ENCODE measurements at places on chromosomes 4 and X.

- DNase-seq, result no peak
Observed at GRCh38 chr4:140103676-140104075, 50.3 kb downstream of the MAML3 start.

GRCh38 chrX:21843179-21843578 lies 3.8 kb downstream of the MBTPS2 start:
- DNase-seq, result no peak

- DNase-seq, result no peak
Observed at GRCh38 chrX:38066934-38067333, 60.6 kb downstream of the SYTL5 start.

GRCh38 chr4:78720204-78720603 lies 55.9 kb upstream of the BMP2K start:
- DNase-seq, result no peak

- DNase-seq, result no peak
Observed at GRCh38 chr4:4995908-4996265, 23.4 kb downstream of the CYTL1 start.

GRCh38 chr4:25031077-25031621 lies 403 bp upstream of the LGI2 start:
- DNase-seq, result no peak

GRCh38 chrX:130280901-130281300 lies 12.2 kb upstream of the ZNF280C start:
- no peak for DNase-seq

- DNase-seq, result no peak
Observed at GRCh38 chr4:37188100-37188499, 56.4 kb upstream of the NWD2 start.

DNA sequence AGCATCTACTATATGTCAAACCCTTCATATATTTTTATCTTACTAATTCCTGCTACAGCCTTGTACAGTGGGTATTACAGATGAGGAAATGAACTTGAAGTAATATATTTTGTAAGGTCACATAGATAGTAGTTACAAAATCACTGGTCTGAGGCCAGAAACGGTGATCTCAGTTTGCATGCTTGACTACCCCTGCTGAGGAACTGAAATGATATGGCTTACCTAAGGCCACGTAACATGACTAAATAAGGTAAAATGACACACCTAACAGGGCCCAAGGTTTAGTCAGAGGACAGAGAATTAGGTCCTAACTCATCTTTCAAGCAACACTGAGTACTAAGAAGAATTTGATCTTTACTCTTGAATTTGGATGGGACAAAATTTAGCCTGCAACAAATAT lies 1.5 kb upstream of the COMMD8 start:
- DNase-seq, result no peak

DNA sequence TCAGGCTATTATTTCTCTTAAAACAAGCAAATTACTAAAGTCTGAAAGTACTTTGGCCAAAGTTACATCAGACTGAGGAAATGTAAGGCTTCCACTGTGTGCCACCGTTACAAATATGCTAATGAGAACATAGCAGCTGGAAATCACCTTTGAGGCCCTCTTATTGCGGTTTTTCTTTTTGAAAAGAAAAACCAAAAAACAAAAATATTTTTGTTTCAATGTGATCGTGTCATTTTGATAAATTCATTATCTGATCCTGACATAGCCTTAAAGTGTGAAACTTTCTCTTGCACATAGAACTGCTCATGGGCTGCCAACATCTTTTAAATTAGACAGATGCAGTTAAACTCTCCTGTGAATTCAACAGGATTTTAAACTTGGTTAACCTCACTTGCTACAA lies 2.8 kb upstream of the TIFA start:
- DNase-seq, result no peak

DNA sequence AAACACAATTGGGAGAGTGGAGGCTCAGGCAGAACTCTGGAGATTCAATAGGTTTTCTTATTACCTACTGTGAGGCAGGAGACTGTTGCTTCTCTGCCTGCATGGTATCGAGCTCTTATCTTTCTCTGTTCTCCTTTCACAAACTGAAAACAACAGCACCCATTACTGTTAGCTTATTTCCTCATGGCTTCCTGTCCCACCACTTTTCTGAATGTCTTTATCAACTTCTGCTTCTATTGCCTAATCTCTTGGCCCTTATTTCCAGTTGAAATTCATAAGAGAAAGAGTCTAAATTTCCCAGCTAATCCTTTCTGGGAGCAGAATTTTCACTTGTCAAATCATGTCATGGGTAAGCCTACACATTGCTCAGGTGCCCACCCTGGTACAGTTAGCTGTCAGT lies 46.8 kb upstream of the NDST3 start:
- no peak for DNase-seq

DNA sequence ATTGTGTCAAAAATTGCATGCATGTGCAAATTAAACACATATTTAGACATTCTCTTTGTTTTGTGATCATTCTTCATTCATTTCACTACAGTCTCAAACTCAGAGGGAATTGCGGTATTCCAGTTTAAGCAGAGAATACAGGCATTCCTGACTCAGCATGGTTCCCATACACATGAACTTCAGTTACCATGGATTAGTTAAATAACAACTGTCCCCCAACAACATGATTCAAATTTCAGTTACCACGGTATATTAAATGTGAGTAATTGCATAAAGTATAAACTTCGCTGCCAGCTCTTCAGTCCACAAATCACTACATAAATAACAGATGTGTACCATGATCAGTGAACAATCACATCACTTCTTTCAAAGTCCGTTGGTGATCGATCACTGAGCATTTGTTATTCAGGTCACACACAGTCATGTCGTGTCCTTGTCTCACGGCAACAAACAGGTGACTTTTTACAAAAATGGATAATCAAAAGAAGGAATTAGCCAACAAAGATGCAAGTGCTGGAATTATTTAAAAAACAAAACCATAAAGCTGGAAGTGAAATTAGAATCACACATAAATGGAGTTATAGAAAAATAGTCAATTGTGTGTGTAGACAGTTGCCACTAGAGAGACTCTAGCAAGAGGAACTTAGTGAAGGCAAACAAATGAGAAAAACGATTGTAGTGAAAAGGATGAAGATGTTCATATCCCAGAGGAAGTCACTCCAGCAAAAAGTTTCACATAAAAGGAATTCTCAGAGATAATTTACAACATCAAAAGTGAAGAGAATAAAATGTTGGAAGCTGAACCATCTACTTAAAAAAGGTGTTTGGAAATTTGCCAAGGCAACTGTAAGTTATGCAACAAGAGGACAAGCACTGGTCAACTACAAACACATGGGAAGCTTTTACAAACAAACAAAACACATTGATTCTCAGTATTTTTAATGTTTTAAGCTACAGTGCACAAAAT lies 138.6 kb upstream of the SMARCAD1 start:
- DNase-seq, result no peak

Measured in hypothalamus (tissue), 51 donors.